Skin of body (tissue), 3 donors: ENCODE measurements at places on chromosomes 4 and X. TPM values are rescaled to one million over a fixed set of nuclear protein-coding genes. Genes with fewer than 3 reads are reported as not detected.

The AKAP4 gene
- not detected for total RNA-seq

The SEC24D gene
- 73.3 TPM for total RNA-seq

The UGT2B17 gene
- not detected for total RNA-seq

The LEF1 gene
- 38.1 TPM for total RNA-seq

The TEC gene
- 5.5 TPM for total RNA-seq

The CNGA1 gene
- 3.4 TPM for total RNA-seq

The BANK1 gene
- total RNA-seq = 1.8 TPM

The ARL9 gene
- total RNA-seq = 0.10 TPM

The FABP2 gene
- total RNA-seq = not detected

The CSAG3 gene
- total RNA-seq = not detected

The PPEF1 gene
- 1.3 TPM for total RNA-seq

The AFM gene
- total RNA-seq = not detected

The GATA1 gene
- total RNA-seq = 1.1 TPM

The RPS6KA6 gene
- 6.5 TPM for total RNA-seq

The RAB9B gene
- 4.8 TPM for total RNA-seq

The LRBA gene
- 70.5 TPM for total RNA-seq

The DCLK2 gene
- 11.7 TPM for total RNA-seq

The GAB3 gene
- total RNA-seq = 4.5 TPM

The GRIA3 gene
- total RNA-seq = 7.3 TPM

The TIMM8A gene
- total RNA-seq = 5.0 TPM

The PAGE5 gene
- total RNA-seq = not detected

The IL1RAPL2 gene
- total RNA-seq = 1.8 TPM

The RTL5 gene
- 3.9 TPM for total RNA-seq

The CABS1 gene
- not detected for total RNA-seq

The CXCL11 gene
- 0.49 TPM for total RNA-seq

The PFKFB1 gene
- 3.3 TPM for total RNA-seq
